ENCODE measurements at places on chromosomes 3 and 15.

DNA sequence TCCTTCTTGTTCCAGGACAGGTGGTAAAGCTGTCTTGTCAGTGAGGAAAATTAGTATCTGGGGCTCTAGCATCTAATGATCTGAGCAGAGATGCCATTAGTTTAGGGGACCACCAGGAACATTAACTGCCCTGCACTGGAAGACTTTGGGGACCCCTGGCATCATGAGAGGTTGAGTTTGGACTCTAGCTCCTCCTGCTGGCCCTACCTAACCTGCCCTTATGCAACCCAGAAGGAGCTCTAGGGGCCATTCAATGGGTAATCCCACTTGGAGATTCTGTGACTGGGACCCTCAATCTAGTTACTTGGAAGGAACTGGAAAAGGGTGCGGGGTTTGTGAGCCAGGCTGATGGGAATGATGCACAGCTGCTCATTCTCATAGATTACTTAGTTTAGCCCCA, 451.0 kb downstream of the EPHB1 start:
- DNase-seq = no peak

GRCh38 chr3:52532517-52532837, 1.2 kb downstream of the NT5DC2 start:
- DNase-seq = peak; percentile 63

DNA sequence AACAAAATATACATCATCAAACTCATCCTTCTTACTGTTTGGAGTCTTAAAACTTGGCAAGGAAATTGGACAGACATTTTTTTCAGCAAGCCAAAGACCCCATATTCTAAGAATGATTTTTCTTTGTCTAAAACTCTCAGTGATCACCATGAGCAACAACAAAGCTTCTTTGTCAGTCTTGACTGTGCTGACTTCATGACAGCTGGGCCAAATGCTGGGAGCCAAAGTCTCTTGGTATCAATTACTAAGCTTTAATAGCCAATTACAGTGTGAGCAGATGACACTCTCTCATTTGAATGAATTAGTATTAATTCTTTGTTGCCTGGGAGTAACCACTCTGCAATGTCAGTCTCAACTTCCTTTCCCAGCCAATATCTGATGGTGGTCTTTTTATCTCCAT, 48.1 kb upstream of the GK5 start:
- DNase-seq = no peak

DNA sequence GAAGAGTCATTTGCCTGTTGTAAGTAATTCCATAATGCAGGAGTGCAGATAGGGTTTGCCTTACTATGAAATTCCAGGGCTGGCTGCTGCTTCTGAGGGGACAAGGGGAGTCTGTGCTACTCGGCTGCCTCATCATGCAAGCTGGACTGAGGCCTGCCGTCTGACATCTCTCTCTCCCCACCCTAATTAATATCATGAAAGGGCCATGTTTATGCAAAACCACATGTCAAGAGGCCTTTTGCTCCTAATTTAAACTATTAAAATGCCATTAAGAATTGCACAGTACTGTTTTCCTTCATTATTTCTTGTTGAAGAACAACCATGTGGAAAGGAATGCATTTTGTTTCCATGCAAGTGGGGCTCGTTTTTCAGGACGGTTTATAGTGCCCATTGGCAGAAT, 26.3 kb downstream of the CHST2 start:
- no peak for DNase-seq

DNA sequence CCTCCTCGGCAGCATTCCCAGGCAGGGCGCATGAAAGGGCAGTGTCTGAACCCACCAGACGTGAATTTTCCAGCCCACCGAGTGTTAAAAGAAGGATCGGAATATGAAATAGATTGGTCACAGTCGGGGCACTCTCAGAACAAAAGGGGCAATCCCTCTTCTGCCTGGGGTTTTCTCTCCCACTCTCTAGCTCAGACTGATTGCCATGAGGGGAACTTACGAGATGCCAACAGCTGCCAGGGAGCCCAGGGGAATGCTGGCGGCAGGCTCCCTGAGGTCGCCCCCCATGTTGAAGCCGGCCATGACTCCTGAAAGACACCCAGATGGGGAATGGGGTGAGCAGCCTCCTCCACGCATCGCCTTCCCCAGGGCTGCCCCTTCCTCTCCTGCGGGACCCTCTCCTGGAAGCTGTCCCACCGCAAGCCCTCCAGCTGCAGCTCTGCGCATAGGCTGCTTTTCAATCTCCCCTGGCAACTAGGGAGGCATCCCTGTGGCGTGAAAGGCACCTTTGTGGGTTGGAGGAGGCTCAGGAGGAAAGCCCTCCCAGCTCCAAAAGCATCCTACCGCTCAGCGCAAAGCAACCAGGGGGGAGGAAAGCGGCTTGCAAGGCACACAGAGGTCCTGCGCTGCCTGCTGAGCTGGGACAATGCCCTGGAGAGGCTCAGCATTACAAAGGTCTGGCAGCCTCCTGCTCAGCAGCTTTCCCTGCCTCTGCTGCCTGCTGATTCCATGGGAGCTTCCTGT, 64.8 kb upstream of the HEG1 start:
- no peak for DNase-seq

DNA sequence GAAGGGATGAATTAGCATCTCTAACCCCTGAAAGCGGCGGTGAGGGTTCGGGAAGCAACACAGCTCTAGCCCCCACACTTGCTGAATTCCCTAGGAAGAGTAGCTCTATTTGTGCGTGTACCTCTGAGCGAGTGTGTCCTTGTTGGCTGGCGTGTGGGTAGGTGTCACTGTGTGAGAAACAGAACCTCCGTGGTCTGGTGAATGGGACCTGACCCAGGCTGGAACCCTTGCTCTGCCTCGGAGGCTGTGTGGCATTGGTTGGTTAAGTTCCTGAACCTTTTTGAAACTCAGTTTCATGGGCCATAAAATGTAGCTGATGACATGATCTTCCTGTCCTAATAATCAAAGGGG, 414 bp upstream of the TMEM115 start:
- DNase-seq = no peak

DNA sequence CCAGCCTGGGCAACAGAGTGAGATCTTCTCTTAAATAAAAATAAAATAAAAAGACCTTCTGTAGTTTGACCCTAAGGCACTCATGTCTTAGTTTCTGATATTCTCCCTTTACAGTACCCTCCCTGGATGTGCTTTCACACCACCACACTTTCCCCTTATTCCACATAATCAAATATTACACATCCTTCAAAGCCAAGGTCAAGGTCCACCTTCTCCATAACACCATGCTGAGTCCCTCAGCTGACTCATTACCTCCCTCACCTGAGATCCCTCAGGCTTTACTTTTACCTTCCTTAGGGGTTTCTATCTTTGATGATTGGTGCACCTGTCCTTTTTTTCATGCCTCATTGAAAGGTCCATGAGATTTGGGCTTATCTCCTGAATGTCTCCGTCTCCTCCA, 25.5 kb upstream of the MNS1 start:
- no peak for DNase-seq

- DNase-seq = no peak
Measured at GRCh38 chr15:40937762-40938535, 8.8 kb downstream of the DLL4 start.

- DNase-seq = no peak
Measured at GRCh38 chr3:120982608-120983320, 74.8 kb downstream of the STXBP5L start.

DNA sequence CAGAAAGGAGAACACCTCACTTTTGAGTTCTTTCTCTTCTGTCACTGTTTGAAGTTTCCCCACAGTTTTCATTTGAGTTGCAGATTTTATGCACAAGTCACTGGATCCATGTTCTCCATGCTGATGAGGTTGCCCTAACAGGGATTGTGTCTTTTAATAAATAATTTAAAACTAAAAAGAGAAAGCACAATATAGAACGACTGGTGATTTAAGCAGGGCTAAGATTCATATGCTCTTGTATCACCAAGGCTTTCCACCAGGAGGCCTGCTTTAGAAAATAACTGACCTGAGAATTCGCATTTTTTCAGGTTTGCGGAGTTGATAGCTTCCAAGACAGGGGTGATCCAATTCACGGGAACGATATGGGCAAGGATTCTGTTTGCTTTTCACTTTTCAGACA, 252.0 kb upstream of the VEPH1 start:
- DNase-seq = no peak

- no peak for DNase-seq
Measured at GRCh38 chr3:197122394-197122793, 92.8 kb upstream of the MELTF start.

GRCh38 chr3:197466586-197467399, 89.0 kb downstream of the BDH1 start:
- no peak for DNase-seq

DNA sequence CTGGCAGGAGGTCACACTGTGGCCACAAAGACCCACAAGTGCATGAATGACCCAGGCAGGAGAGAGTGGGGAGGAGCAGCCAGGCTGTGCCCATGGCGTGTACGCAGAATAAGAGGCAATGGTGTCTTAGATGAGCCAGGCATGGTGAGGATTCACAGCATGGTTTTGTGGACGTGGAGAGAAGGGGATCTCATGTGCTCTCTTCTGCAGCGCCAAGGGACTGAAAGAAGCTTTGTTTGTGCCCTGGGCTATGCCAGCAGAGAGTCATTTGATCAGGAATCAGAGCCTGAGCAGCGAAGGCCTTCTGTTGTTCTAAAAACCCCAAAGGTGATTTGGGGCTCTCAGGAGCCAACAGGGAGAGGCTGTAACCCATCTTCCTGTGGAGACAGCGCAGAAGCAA, 18.7 kb upstream of the RPP14 start:
- no peak for DNase-seq

GRCh38 chr3:72818092-72818773, 30.0 kb downstream of the SHQ1 start:
- no peak for DNase-seq

- DNase-seq = no peak
Measured at GRCh38 chr15:83850501-83851245, 196.8 kb downstream of the ADAMTSL3 start.

GRCh38 chr15:73885954-73886700, 12.8 kb downstream of the TBC1D21 start:
- DNase-seq = no peak

DNA sequence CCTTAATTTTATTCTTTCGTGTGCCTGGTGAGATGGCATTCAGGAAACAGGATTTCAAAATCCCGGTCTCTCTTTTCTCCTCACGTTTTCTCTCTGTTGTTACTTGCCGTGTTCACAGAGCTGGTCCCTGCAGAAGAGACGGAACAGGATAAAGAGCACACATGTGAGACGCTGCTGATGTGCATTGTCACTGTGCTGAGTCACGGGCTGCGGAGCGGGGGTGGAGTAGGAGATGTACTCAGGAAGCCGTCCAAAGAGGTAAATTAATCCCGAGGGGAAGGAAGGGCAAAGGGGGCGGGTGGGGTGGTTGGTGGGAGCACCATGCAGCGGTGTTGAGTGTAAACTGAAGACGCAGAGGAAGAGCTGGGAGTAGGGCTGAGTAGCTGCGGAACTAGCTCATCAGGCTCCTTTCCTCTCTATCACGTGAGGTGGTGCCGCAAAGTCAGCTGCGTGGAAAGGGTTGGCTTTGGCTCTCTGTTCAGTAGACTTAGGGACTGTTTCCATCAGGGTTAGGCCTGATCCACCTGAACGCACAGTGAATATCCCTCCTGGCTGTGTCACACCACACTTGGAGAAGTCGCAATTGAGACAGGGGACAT, 164.8 kb upstream of the BHLHE40 start:
- no peak for DNase-seq

DNA sequence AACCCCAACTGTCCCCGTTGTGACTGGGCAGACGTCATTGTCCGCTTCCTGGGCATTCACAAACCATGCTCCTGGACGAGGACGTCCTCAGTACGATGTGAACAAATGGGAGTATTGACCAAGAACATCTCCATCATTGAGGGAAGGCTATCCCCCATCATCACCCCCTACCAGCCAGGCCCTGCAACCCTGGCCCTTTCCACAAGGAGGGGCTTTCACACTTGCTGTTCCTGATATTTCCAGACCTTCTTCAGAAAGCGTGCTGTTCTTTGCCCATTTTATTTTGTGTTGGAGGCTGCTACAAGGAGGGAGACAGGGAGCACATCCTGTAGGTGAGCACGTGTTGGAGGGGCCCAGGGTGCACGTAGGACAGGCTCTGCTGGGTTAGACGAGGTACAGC, 277.0 kb upstream of the LRRC3B start:
- DNase-seq = no peak
